ENCODE measurements at places on chromosomes 5 and 9.

DNA sequence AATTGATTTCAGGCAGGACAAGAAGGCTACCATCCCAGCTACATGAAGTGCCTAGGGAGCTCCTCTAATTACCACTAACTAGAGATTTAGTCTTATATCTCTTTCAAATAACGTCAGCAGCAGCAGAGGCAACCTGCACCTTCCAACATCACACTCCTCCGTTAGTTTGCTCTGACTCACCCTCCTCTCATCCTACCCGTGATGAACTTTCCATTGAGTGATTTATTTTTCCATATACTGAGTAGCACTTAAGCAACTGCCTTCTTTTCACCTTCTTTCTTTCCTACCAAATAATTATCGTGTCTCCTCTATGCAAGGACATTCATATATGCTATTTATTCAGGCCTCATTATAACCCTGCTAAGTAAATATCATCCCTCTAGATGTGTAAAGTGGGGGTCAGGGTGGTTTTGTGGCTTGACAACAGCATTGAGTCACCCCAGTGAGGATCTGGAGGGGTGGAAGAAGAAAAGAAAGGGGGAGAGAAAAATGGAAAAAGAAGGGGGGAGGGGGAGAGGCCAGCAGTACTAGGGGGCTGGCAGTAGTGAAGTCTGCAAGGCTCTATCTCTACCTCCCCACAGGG is 64.6 kb upstream of the CAST start:
- no peak for DNase-seq

- DNase-seq = no peak
Measured at GRCh38 chr9:38675831-38676230, 44.1 kb downstream of the FAM240B start.

DNA sequence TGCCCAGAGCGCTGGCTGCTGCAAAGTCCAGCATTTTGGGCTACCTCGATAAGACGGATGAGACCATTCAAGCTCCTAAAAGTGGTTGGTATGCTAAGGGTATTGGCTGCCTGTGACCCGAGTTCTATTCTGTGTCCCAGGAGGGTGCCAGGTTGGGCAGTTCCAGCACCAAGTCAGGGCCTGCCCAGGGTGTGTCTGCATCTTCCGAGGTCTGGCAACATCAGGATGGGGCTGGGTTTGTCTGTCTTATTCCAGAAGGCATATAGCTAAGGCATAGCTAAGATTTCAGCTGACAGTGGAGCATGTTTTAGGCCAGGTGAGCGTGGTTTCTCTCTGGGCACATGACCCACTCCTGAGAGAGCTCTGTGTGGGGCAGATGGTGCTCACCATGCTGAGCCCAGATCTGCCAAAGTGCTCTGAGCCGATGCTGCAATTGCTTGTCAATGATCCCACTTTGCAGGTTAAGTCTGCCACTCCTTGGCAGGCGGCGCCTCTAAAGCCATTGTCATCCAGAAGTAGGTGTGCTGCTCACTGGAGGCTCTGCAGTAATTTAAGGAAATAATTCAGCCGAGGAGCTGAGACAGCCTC is 7.8 kb downstream of the SLC9A3 start:
- no peak for DNase-seq

DNA sequence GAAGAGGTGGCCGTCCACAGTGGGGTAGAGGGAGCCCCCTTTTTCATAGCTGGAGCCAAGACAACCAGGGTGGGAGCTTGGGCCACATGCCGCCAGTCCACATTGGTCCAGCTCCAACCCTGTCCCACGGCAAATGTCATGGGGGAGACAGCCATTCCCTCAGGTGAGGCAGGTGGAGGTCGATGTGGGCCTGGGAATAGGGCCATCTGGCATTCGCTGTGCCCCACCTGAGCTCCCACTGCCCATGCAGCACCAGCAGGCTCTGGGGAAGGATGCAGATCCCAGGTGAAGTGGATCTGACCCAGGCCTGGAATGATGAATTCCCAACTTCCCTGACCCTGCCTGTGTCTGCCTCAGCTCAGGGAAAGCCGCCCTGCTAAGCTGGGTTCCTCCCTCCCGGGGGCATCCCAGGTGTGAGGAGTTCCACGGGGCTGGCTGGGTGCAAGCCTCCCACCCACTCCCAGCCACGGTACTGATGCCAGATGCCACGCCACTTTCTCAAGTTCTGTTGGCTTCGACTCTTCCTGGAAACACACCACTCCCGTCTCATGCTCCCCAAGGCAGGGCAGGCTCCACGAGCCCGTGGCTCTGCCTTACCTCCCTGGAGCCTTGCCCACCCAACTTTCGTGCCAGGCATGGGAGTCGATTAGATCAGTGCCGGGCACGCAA is 25.2 kb upstream of the FCN2 start:
- DNase-seq = no peak

GRCh38 chr5:155136216-155136850 is 122.8 kb downstream of the KIF4B start:
- DNase-seq = no peak

Data from BJ (cell line).